ENCODE measurements at places on chromosomes 4 and X. TPM values are rescaled to one million over a fixed set of nuclear protein-coding genes. Genes with fewer than 3 reads are reported as not detected.

DNA sequence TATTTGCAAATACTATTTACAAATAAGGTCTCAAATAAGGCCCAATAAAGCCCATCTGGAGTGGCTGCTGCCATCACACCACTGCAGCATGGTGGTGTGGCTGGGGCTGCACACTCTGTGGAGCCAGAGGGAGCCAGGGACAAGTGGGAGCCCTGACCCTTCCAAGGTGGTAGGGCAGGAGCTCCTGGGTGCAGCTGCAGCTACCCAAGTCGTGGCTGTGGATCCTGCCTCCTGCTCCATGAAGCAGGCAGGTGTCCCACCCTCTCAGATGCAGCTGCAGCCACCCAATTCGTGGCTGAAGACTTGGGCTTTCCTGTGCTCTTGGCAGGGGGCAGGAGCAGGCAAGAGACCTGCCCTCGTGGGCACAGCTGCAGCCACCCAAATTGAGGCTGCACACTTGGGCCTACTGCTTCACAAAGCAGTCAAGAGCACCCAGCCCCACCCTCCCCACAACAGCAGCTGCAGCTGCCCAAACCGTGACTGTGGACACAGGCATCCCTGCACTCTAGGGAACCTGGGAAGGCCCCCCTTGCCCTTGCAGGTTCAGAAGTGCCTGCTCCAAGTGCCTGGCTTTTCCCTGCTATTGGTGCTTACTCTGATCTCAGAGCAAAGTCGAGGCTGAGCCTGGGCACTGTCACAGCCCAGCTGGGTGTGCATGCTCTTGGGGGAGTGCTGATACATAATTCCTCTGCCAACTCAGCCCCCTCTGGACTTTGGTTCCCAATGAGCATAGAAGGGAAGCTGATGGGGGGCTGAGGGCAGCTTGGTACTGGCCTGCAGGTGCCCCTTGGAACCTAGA is 614.8 kb downstream of the PCDH18 start:
- H3K4me1 ChIP-seq: no peaks in the 10 kb centered on the region
- H3K27me3 ChIP-seq: no peaks in the 10 kb centered on the region
- no peak overlapping the region for H3K4me3 ChIP-seq
- DNase-seq: no peak
- H3K27ac ChIP-seq: no peak overlapping the region

GRCh38 chr4:113008716-113009115 is 40.7 kb upstream of the ANK2 start:
- no peak overlapping the region for H3K4me3 ChIP-seq
- peaks cover 8% of the 10 kb centered on the region for H3K36me3 ChIP-seq
- peaks cover 4% of the 10 kb centered on the region for H3K4me1 ChIP-seq
- H3K27ac ChIP-seq: no peak overlapping the region
- no peak for DNase-seq

- H3K27ac ChIP-seq: no peak within 1 kb of the TSS
- DNase-seq: no peak
- no peak within 1 kb of the TSS for H3K4me3 ChIP-seq
- no peaks in the 10 kb centered on the region for H3K27me3 ChIP-seq
These were observed at the start of gene MAGEC1 for GRCh38 chrX:141903400-141904155. Gene MAGEC1, plus strand, starts transcription at chrX:141903894. Its CDS starts 1,179 bp downstream, at chrX:141905073.

Gene VSIG4
- total RNA-seq: not detected

DNA sequence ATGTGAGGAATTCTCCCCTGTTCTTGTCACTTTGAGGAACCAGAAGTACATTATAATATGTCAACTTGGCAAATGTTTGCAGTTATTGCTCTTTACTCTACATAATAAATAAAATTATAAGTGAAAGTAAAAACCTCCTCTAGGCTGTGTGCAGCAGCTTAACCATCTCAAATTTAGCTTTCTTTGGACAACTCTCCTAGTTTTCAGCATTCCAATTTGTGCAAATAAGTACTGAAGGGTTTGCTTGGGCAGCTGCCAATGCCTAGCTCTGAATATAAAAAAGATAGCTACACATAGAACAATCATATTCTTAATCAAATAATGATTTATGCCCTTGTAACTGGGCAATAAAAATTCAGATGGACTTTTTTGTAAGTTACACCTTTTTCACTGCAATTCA is 82.5 kb downstream of the GASK1B start:
- H3K36me3 ChIP-seq: no peaks in the 10 kb centered on the region
- H3K4me1 ChIP-seq: peaks cover 13% of the 10 kb centered on the region
- DNase-seq: no peak
- H3K27me3 ChIP-seq: no peaks in the 10 kb centered on the region
- no peak overlapping the region for H3K4me3 ChIP-seq

- DNase-seq: no peak
- no peak overlapping the region for H3K27ac ChIP-seq
- no peaks in the 10 kb centered on the region for H3K4me1 ChIP-seq
- H3K27me3 ChIP-seq: no peaks in the 10 kb centered on the region
These were observed 32.2 kb downstream of the SEL1L3 start for GRCh38 chr4:25830548-25830947.

Data from endodermal cell (in vitro differentiated cells).